ENCODE measurements at places on chromosomes 6 and 20.

DNA sequence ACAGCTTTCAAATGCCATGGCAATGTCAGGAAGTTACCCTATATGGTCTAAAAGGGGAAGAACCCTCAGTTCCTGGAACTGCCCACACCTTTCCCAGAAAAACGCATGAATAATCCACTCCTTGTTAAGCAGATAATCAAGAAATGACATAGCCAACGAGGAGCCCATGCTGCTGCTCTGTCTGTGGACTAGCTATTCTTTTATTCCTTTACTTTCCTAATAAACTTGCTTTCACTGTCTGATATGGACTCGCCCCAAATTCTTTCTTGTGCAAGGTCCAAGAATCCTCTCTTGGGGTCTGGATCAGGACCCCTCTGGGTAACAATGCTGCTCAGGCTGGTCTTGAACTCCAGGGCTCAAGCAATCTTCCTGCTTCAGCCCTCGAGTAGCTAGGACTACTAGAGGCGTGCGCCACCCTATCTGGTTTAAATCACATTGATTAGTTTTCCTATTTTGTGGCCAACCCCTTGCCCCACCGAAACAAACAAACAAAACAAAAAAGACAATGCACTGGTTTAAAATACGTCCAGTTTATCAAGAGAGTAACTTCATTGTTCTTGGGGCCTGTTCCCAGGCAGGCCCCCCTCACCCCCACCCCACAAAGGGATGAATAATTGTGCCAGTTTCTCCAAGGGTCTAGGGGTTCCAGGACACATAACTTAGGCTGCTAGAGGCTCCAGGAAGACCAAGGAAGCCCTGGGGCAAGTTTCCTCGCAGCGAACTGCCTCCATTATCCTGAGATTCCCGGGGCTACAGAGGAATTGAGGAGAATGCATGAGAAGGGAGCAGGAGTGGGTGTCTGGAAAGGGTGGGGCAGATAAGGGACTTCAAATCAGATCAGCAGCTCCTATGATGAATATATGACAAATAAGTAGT lies 10.1 kb upstream of the AKAP12 start:
- peak; percentile 67 for DNase-seq

DNA sequence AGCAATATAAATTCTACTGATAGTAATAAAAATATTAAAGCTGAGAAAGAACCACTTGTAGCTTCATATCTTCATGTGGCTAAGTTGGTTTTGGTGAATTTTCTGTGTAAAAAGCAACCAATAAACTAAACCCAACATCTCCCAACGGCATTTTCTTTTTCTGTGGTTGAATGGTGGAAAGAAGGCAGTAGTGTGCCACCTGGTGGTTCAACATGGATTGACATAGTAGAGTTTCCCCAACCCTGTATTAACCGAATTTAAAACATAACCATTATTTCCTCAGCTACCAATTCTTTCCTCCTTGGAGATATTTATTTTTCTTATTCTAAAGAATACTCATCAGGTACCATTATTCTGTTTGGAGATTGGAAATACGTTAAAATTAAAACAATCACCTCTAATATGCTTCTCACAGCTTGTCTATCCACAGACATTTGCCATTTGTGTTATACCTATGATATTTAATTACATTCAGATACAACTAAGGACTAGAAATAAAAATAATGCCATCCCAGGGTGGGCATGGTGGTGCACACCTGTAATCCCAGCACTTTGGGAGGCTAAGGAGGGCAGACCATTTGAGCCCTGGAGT lies 117.1 kb upstream of the EEF1E1 start:
- DNase-seq: peak; percentile 40

GRCh38 chr20:63094767-63095499 lies 88.2 kb upstream of the BHLHE23 start:
- DNase-seq: no peak

- DNase-seq: no peak
Measured at GRCh38 chr6:151196555-151196954, 43.2 kb upstream of the AKAP12 start.

GRCh38 chr6:96940322-96940721 lies 15.8 kb downstream of the KLHL32 start:
- DNase-seq: no peak

GRCh38 chr6:120056085-120056484 lies 706.5 kb upstream of the MAN1A1 start:
- DNase-seq: peak; percentile 11

DNA sequence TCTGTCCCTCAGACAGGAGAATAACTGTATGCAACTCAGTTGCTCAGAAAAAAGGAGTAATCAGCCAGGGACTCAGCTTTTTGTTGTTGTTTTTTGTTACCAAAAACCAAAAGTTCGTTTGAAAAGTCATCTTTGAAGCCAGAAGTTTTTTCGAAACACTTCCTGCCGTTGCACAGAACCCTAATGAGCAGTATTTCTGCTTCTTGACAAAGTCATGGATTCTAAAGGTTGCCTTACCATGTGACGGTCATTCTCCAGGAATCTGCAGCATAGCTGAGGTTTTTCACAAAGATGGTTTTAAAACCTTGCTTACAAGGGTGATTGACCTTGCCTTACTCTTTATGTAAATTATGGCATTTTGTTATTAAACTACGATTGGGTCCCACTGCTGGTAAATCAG lies 1.9 kb downstream of the RAB32 start:
- DNase-seq: no peak

GRCh38 chr6:91081452-91082067 lies 494.7 kb upstream of the MAP3K7 start:
- no peak for DNase-seq

DNA sequence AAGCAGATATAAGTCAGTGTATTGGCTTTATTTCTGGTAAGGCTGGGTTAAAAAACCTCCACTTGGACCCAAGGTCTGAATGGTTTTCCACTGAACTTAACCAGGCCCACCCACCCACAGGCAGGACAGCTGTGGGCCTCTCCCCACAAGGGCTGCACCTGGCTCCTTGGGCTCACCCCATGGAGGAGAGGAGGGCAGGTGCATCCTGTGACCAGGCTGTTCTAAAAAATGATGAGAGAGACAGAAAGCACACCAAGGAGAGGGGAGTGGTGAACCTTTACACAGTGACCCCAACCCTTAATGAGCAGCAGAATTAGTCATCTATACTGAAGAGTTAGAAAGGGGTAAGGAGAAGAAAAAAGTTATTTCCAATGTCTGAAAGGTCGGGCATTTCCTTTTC lies 34.5 kb upstream of the DUSP22 start:
- no peak for DNase-seq

GRCh38 chr6:124977067-124977908 lies 15.1 kb downstream of the RNF217 start:
- no peak for DNase-seq

GRCh38 chr6:149924933-149925252 lies 2.0 kb upstream of the RAET1G start:
- no peak for DNase-seq

DNA sequence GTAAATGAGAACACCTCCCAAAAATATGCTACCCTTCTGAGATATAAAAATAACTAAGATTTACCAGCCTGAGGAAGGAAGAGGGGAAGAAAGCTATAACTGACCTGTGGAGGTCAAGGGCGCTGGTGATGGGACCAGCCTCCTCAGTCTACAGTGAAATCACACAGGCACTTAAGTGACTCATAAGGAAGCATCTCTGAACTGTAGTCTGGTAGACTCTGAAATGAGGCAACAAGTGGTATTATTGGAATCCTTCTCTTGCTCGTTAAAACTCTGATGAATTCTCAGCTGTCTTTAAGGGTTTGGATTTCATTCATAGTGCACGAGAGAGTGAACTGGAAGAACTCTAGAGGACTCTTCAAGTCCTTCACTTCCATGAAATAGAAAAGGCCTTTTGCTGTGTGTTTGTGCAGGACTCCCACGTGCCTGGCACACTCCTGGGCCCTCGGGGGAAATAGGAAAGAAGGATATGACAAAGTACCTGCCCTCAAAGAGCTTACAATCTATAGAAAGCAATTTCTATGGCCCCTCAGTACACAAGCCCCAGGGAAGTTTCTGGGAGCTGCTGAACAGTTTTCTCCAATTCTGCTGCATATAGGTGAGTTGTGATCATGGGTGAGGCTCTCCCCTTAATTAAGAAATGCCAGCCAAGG lies 231.8 kb upstream of the RREB1 start:
- no peak for DNase-seq

Measured in activated CD4-positive, alpha-beta T cell treated with anti-CD3 and anti-CD28 coated beads, Interleukin-2, amount 50 U/mL, for 48 hours (primary cell).